ENCODE measurements at places on chromosomes 2 and 18.

DNA sequence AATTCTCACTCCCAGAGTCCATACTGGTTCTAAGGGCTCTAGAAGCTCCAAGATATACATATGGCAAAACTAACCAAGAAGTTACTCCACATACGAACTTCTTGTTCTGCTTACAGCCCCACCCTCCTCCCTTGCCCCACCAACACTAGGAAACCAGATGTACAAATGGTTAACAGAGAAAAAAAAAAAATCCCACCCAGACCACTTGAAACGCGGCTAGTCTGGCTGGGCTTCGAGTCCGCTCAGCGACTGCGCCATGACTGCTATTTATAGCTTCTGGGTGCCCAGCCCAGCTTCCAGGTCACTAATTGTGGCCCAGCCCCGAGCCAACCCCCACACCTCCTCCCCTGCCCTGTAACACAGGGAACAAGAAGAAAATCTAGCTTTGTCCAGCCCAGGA is 47.0 kb upstream of the IHH start:
- DNase-seq = no peak

DNA sequence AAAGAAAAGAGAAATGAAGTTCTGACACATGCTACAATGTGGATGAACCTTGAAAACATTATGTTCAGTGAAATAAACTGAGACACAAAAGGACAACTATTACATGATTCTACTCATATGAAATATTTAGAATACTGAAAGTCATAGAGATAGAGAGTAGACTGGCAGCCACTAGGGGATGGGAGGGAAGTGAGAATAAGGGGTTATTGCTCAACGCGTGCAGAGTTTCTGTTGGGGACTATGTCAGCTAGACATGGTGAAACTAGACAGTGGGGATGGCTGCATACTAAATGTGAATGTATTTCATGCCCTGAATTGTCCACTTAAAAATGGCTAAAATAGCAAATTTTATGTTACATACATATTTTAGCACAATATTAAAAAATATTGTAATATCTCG is 108.7 kb upstream of the ATL2 start:
- DNase-seq = peak; percentile 9

DNA sequence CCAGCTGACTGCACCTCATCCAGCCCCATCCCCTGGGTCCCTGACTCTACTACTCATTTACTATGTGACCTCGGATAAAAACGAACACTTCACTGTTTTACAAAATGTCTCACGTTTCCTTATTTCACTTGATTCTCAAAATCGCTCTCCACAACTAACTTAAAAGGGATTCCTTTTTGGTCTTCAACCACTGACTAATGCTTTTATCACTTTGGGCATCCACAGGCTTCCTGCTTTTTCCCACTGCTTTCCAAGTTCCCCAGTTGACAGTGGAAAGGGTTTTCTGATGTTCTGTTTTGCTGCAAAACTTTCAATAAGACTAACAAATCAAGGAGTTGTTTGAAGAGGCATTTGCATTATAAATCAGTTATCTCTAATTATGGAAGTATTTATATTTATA is 24.1 kb downstream of the EIF2AK3 start:
- no peak for DNase-seq

- DNase-seq = no peak
Measured at GRCh38 chr18:78807668-78808067, 171.9 kb upstream of the SALL3 start.

- peak; percentile 30 for DNase-seq
Measured at GRCh38 chr2:71863396-71863795, 284.3 kb downstream of the CYP26B1 start.

- no peak for DNase-seq
Measured at GRCh38 chr2:198273660-198274059, 469.3 kb downstream of the PLCL1 start.

- DNase-seq = no peak
Measured at GRCh38 chr2:187962538-187962937, 329.1 kb upstream of the GULP1 start.

DNA sequence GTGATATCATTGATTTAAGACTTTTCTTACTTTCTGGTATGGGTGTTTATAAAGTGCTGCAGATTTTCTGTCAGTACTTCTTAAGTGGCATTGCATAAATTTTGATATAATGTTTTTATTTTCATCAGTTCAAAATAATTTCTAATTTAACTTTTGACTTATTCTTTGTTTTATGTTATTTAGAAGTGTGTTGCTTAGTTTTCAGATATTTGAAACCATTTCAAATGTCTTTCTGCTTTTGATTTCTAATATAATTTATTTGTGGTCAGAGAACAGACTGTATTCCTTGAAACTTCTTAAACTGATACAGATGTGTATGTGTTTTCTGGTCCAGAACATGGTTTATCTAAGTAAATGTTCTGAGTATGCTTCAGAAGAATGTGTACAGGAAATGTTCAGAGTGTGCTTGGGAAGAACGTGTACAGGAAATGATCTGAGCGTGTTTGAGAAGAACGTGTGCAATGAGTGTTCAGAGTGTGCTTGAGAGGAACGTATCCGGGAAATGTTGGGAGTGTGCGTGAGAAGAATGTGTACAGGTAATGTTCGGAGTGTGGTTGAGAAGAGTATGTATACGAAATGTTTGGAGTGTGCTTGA is 265.7 kb upstream of the HS6ST1 start:
- no peak for DNase-seq
